PC-9 (cell line): ENCODE measurements at places on chromosomes 7 and 10.

- peaks cover 96% of the 10 kb centered on the region for H3K27me3 ChIP-seq
- no peaks in the 10 kb centered on the region for H3K4me1 ChIP-seq
- H3K4me3 ChIP-seq = no peak overlapping the region
- no peaks in the 10 kb centered on the region for H3K36me3 ChIP-seq
Observed at GRCh38 chr10:97975598-97975997, 54.8 kb downstream of the CRTAC1 start.

- no peak overlapping the region for H3K27ac ChIP-seq
- no peaks in the 10 kb centered on the region for H3K4me1 ChIP-seq
- H3K36me3 ChIP-seq = no peaks in the 10 kb centered on the region
Observed at GRCh38 chr7:7516662-7517061, 19.0 kb downstream of the COL28A1 start.

DNA sequence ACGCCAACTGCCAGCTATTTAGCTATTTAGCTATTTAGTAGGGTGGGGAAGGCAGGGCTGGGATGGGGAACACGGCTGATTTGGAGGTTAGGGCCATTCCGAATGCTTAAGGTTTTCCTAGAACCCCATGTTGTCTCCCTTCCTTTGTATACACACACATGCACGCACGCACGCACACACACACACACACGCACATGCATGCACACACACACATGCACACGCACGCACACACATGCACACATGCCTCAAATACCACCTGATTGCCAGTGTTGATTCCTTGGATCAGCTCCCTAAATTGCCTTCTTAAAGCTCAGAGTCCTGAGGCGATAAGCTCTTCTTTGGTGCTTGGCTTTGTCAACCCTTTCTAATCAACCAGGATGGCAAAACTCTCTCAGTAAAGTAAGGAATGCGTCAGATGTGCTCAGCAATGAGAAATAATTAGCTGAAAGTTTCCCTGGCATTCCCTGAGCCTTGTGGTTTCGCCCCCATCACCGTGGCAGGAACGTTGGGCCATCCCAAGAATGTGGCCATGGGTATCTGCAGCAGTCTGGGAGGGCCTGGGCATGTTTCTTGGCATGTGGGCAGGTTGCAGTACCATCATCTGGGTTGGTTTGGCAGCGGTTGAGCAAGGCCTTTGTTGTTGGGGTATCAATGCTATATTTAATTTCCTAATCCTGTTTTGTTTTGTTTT is 305.6 kb downstream of the LRMDA start:
- no peaks in the 10 kb centered on the region for H3K36me3 ChIP-seq
- DNase-seq = no peak
- no peak overlapping the region for H3K27ac ChIP-seq
- no peaks in the 10 kb centered on the region for H3K4me1 ChIP-seq
- no peak overlapping the region for H3K4me3 ChIP-seq

GRCh38 chr7:139183251-139183650 is 47.8 kb upstream of the UBN2 start:
- H3K4me3 ChIP-seq = no peak overlapping the region
- peaks cover 8% of the 10 kb centered on the region for H3K36me3 ChIP-seq
